ENCODE measurements at places on chromosomes 5 and 9.

DNA sequence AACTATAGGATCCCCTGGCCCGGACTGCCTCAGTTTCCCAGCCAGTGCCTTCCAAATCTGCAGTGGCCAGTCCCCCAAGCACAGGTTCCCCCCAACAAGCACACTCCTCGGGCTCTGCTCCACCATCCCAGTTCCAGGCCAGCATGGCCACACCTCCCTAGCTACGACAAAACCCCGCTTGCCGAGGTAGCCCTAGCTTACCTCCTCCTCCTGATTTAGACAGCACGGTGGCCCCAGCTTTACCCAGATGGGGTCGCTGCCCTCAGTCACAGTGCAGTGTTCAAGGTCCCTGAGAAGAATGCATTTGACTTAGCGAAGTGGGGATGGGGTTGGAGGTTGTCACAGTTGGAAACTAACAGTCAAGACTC lies 40.8 kb upstream of the GARNL3 start:
- no peak for DNase-seq

- no peak for DNase-seq
Observed at GRCh38 chr5:143542798-143543144, 139.3 kb upstream of the NR3C1 start.

GRCh38 chr5:137995077-137995748 lies 37.7 kb downstream of the FAM13B start:
- DNase-seq, result peak; percentile 53

DNA sequence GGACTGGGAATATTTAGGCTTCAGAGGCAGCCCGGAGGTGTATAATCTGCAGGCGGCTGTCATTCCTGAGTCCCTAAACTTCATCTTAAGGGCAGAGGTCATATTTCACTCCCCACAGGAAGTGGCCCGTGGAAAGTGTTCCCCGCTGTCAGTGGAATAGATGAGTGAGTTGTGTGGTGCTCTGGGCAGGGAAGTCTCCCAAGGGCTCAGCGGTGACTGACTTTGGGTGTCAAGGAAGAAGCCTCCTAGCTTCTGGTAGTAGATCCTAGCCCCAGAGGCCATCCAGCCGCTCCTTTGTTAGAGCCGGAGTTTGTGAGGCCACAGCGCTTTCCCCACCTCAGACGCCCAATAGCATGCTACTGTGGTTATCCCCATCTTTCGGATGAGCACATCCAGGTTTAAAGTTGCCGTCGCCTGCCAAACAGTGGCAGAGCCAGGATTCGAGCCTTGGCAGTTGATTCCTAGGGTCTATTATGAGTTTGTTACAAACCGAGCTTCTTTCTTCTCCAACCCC lies 38.9 kb upstream of the TIFAB start:
- no peak for DNase-seq

DNA sequence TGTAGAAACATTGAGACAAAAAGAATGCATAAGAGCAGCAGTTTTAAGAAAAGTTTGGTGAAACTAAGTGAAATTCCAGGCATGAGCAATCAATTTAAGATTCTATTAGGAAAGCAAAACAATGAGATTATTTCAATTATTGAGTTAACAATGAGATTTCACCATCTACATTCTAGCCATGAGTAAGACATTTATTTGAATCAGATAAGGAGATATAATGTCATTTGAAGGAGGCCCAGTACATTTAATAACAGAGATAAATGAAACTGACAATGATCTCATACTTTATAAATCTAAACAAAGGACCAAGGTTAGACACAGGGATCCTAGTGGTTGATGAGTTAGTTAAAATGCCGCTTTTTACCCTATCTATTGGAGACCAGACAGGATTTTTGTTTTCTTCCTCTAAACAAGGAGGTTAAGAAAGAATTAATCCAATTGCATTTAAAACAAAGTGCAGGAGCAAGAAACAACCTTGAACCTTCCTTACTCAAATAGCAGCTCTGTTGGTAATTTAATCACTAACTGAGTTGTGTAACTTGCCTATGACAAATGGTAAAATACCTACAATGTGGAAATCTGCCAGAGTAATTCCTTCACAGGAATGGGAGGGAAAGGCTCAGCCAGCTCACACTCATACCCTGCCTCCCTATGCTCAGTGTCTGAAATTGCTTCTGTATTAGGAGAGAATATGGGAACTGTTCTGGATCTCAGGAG lies 103.5 kb upstream of the NR3C1 start:
- DNase-seq, result peak; percentile 82

GRCh38 chr9:3743901-3744413 lies 218.2 kb upstream of the RFX3 start:
- DNase-seq, result no peak

DNA sequence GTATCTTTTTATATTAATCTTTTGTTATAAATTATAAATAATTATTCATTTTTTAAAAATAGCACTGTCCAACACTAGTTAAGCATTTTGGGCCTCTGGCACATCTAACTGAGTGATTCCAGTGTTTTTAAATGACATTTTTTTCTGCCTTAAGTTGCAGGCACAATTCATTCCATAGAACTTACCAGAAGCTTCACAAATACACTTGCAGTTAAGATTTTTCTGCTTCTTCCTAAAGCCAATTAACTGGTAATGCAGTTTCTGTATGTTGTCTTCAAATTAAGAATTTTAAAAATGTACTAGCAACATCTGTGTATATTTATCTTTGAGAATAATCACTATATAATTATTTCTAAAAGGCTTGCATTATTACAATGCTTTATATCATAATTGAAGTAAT lies 11.2 kb upstream of the NFIB start:
- no peak for DNase-seq

DNA sequence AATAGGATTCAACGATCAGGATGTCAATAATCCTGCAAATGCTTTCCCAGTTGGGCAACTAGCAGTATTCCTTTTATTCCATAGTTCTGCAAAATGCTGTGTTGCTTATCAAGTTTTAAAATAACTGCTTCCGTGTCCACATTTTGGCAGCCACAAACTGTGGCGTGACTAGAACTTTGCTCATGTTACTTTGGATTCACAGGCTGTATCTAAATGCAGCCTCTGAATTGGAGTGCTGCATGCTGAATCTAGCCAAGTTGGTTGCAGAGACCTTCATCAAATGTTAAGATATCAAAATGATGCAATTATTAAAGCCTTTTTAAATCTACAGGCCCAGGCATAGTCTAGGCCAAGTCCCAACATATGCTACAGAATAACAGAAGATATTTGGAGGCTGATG lies 249.2 kb downstream of the NR2F1-AS1 start:
- no peak for DNase-seq

DNA sequence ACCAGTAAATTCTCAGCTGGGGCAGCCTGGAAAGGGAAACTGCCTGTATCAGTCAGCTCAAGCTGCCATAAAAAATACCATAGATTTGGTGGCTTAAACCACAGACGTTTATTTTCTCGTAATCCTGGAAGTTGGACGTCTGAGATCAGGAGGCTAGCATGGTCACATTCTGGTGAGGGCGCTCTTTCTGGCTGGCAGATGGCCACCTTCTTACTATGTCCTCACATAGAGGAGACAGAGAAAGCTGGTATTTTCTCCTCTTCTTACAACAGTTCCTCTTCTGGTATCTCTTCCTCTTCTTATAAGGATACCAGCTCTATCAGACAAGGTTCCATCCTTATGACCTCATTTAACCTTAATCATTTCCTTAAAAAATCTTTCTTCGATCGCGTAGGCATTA lies 50.5 kb upstream of the RFX3 start:
- DNase-seq, result no peak

GRCh38 chr5:62111428-62111827 lies 194.6 kb upstream of the KIF2A start:
- DNase-seq, result no peak

- DNase-seq, result no peak
Observed at GRCh38 chr9:95879591-95879990, 4.1 kb downstream of the ERCC6L2 start.

DNA sequence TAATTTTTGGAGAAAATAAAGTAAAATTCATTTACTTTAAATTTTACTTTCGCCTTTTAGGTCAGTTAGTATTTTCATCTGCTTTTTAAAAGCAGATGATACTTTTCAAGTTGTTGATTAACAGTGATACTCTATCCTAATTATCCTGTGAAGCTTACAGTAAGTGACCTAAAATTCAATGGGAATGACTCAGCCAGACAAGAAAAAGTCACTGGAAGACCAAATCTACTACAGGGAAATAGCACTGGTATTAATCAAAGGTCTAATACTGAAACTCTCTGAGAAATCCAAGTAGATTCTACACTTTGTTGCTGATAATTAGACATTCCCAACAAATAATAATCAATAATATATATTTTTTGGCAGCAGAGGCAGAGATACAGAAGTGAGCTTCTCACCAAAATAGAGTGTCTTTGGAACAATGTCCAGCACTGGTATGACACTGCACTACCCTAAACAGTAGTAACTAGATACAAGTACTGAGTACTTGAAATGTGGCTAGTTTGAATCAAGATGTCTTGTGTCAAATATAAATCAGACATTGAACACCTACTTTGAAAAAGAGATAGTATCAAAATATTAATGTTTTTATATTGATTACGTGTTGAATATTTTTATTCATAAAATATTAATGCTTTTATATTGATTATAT lies 22.8 kb upstream of the ELL2 start:
- DNase-seq, result peak; percentile 28

GRCh38 chr9:21029661-21030060 lies 1.8 kb downstream of the HACD4 start:
- no peak for DNase-seq

DNA sequence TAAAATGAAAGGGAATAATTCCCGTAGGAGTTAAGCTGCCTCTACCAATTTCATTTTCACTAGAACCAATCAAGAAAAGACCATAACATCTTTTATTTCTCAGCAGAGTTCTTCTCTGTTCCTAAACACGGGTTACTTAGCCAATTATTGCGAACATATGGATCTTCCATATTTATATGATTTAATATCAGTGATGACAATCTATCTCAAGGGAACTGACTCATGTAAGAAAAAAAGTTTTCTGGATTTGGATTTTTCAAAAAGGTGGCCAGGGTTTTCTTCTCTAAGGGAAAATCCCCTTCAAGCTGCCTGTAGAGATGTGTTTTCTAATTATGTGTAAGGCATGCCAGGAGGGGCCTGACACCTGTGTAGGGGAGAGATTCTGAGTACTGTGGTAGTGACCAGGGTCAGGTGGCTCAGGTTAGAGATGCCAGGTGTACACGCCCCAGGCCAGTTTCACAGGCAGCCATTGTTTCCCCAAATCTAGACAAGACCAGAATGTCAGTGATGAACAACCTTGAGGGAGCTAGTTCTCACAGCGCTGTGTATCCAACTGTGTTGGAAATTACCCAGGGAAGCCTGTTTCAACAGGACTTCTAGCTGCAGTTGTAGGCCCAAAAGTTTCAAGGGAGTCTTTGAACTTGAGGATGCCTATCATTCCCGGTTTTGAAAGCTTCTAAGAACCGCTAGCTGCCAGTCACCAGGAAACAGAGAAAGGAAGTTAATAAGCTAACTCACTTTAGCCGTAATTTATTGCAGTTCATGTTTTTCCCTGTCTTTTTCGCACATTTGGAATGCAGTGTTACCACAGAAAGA lies 572.5 kb upstream of the RGMB start:
- no peak for DNase-seq

All from Caki2 (cell line).